Central memory CD8-positive, alpha-beta T cell (primary cell): ENCODE measurements at places on chromosomes 2 and 18.

GRCh38 chr2:10834068-10834655 is 21.6 kb upstream of the PDIA6 start:
- DNase-seq, result no peak

- no peak for DNase-seq
These were observed 198.1 kb downstream of the PDE1A start for GRCh38 chr2:182228741-182229140.

DNA sequence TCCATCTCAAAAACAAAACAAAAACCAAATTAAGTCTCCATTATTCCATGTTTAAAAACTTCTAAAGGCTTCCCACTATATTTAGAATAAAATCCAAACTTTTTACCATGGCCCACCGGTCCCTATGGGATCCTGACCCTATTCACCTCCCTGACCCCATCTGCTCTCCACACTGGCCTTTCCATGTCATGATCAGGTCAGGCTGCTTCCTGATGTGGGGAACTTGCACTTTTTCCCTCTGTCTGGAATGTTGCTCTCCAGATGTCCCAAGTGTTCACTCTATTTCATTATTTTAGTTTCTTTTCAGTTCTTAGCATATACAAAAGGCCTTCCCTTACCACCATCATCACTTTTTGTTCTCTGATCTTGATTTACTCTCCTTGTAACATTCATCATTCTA is 7.5 kb upstream of the MTA3 start:
- DNase-seq, result no peak

- no peak for DNase-seq
These were observed 146.7 kb upstream of the L3MBTL4 start for GRCh38 chr18:6561420-6561861.

GRCh38 chr2:198587240-198587639 is 782.8 kb downstream of the PLCL1 start:
- no peak for DNase-seq

- no peak for DNase-seq
These were observed 1.6 kb downstream of the TIMM21 start for GRCh38 chr18:74149878-74150277.

DNA sequence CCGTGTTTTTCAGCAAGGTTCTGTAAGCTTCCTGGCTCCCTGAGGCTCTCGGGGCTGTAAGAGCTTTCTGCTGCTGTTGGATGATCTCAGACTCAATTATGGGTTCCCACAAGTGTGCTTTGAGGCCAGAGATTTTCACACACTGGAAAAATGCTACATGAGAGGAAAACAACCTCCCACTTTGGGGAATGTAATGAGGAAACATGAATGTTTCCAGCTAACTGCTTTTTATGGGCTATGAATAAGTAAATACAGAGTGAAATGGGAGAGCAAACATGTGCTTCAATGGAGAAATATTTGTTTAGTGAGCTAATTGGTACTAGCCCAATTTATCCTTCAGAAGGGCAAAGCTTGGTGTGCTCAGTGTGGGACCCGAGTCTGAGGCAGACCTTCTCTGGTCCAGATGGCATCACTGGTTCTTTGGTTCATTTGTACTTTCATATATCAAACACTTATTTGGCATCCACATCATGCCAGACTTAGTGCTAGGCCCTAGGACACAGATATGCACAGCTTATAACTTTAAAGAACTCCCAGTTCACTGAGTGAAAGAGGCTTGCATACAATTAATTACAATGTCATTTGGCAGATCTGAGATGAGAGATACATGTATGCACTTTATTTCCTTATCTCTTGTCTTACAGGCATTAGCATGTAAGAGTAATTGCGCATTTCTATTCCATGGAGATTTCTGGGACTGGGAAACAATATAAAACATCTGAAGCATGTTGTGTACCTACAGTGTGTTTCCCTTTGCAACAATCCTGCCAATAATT is 248.8 kb downstream of the RDH14 start:
- no peak for DNase-seq

DNA sequence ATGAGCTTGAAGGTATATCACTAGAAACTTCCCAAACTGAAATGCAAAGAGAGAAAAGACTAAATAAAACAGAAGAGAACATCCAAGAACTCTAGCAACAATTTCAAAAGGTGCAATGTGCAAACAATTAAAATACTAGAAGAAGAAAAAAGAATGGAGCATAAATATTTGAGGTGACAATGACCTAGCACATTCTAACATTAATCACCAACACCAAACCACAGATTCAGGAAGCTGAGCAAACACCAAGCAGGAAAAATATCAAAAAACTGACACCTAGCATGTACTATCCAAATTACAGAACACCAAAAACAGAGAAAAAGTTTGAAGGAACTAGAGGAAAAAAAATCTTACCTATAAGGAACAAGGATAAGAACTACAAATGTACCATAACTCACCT is 460.8 kb downstream of the IRS1 start:
- DNase-seq, result no peak

- DNase-seq, result no peak
These were observed 17.1 kb upstream of the ZNF236 start for GRCh38 chr18:76805221-76805620.

- DNase-seq, result peak; percentile 65
These were observed 16.6 kb downstream of the MALT1 start for GRCh38 chr18:58687871-58688308.

GRCh38 chr2:234164493-234165413 is 114.3 kb downstream of the SPP2 start:
- DNase-seq, result peak; percentile 48

DNA sequence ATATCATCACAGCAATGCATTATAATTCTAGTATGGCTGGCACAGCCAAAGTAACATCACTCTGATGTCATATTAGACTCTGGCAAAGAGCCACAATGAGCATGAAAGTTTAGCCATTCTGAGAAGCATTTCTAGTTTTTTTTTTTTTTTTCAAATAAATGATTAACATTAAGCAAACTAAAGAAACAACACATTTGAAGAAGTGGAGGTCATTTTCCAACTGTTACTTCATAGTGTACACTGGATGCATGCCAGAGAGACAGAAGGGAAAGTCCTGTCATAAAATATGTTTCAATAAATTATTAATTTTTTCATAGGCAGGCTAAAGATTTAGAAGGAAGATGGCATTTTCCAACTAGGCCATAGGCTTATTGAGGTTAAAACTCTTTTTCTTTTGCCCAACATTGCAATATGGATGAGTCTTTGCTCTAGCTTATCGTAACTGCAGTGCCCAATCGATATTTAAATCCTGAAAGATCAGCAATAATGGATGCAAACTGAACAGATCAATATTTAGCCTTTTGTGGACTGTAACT is 1630.4 kb upstream of the ACVR2A start:
- DNase-seq, result no peak

- no peak for DNase-seq
These were observed 108.7 kb downstream of the UXS1 start for GRCh38 chr2:106085181-106085940.

DNA sequence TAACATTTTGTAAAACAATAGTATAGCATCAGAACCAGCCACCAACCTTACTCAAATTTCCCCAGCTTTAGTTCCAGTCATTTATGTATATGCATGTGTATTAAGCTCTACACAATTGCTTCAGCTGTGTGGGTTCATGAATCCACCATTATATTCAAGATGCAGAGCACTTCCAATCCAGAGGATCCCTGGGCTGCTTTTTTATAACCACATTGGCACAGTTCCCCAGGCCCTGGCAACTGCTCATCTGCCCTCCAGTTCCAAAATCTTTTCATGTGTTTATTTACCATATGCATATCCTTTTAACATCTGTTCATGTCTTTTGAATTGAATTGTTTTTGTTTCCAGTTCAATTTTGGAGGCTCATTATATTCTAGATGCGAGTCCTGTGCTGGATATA is 482.9 kb upstream of the HS6ST1 start:
- no peak for DNase-seq

DNA sequence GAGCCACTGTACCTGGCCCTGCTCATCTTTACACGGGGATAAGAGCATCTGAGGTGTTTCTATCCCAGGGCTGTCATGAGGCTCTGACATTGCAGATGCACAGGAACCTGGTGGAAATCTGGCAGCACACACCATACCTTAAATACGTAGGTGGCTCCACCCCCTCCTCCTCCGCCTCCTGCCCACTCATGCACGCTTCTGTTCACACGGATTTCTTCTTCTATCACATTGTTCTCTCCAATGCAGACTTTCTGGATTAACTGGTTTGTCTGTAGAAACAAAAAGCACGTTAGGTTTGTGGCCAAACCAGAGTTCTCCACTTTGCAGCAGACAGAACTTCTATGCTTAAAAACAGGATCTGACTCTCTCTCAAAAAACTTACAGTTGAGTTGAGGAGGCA is 118.2 kb downstream of the CLIP4 start:
- DNase-seq, result no peak

- no peak for DNase-seq
These were observed 9.9 kb downstream of the TMEM37 start for GRCh38 chr2:119441376-119442225.

DNA sequence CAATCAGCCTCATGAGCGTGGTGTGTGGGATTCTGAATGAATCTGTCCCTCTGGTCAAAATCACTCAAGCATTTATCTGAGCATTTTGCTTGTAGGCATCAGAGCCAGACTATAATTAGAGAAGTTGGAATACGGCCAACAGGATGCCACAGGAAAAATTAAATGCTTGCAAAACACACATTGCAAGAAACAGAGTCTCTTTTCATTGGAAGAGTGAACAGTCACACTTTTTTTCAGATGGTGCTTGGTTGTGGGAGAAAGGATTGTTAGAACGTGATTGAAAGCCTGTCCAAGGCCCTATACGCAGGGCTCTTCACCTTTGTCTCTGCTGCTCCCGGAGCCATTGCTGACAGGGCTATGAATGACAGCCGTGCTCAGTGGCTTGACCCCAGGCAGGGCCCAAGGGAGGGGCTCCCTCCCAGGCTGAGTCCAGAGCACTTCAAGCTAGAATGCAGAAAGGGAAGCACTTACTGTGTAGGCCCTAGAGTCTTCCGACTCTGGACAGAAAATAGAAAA is 59.8 kb downstream of the SNTG2 start:
- no peak for DNase-seq

GRCh38 chr18:75654386-75654785 is 226.9 kb upstream of the SMIM21 start:
- no peak for DNase-seq

GRCh38 chr2:24886691-24887304 is 33.2 kb downstream of the ADCY3 start:
- no peak for DNase-seq

DNA sequence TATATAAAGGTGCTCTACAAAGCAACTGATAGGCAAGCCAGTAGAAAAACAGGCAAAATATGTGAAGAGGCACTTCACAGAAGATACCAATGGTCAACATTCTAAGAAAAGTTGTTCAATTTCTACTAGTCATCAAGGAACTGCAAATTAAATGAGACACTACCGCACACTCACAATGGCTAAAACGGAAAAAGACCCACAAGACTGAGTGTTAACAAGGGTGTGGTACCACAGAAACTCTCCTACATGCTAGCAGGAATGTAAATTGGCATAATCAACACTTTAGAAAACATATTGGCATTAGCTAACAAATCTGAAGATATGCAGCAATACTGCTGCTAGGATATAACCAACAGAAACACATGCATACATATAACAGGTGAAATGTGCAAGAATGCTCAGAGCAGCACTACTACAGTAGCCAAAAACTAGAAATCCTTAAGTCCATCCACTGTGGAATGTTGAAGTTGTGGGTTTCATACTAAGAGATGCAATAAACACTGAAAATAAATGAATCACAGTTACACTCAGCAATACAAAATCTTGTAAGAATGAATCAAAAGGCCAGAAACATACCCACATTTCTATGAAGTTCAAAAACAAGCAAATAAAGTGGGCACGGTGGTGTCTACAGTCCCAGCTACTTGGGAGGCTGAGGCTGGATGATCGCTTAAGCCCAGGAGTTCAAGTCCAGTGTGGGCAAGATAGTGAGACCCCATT is 9.2 kb downstream of the RNU4ATAC start:
- no peak for DNase-seq

GRCh38 chr2:153138651-153139375 is 339.7 kb downstream of the RPRM start:
- DNase-seq, result no peak

DNA sequence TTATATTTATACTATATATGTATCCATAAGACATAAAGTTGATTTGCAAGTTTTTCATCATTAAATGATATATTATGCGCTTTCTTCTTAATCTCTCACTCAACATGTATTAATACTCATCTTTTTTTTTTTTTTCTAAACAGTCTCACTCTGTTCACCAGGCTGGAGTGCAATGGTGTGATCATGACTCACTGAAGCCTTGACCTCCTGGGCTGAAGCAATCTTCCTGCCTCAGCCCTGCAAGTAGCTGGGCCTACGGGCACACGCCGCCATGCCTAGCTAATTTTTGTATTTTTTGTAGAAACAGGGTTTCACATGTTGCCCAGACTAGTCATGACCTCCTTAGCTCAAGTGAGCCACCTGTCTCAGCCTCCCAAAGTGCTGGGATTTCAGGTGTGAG is 51.4 kb upstream of the MAP4K3 start:
- DNase-seq, result no peak

DNA sequence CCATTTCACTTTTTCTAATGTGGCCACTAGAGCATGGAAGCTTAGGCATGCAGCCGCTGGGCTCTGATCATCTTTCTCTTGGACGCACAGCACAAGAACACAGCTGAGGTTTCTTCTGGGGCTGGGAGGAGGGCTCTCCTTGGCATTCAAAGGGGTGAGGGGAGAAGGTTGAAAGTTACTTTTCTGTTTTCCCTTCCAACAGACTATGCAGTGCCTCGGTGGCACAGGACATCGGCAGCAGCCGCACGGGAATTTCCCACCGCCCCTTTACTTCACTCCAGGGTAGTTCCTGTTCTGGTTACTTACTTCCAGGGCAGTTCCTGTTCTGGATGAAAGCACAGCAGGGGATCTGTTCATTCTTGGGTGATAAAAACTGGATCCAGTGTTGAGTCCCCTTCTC is 18.9 kb upstream of the MAL start:
- no peak for DNase-seq

DNA sequence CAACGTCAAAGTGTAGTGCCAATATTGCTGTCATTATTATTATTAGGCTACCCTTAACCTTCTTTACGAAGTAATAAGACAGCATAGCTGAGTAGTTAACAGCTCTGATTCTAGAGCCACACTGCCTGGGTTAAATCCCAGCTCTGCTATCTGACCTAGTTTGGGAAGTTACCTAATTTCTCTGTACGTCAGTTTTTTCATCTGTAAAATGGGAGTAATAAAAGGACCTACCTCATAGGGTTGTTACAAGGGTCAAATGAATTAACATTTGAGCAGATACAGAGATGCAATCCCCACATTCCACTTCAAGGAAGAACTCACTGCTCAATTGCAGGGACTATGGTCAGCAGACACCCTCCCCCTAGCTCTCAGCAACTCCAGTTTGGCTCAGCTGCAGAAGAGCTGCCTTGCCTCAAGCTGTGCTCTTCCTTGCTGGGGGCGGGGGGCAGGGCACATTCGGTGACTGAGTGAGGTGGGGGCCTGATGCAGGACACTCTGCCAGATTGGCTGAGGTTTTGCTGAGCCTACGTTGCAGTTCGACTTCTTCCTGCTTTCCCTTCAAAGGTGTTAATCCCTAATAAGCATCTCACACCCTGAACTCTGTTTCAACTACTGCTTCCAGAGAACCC is 11.0 kb upstream of the LGALSL start:
- no peak for DNase-seq
